Mesenteric fat pad (tissue), 1 donor: ENCODE measurements at places on chromosomes 3 and 15.

DNA sequence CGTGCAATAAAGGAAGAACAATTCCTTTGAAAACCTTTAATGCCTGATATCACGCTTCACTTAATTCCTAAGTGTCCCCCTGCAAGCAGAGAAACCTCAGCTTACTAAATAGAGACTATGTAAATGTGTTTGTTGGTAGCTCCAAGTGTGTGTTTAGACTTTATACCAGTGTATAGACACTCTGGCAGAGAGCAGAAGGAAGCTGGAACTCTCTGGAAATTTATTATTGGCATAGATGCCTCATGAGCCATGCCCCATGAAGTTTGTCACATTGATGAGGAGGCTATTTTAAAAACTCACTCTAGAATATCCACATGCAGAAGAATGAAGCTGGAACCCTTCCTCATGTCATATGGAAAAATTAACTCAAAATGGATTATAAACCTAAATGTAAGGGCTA is 99.9 kb downstream of the THRB start:
- DNase-seq: no peak

DNA sequence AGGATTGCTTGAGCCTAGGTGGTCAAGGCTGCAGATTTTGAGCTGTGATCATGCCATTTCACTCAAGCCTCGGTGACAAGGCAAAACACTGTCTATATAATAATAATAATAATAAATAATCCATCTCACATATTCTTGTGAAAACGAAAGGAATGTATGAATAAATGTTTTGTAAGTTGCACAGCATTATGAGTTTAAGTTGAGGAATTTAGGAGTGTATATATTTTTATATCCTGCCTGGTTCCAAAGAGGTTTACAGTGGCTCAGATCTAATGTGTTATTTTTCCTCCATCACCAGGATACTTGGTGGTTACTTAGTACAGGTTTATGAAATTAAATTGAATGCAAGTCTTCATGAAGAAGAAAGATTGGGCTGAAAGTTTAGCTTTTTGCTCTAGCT is 77.2 kb downstream of the ATG7 start:
- no peak for DNase-seq

GRCh38 chr15:42077689-42078088 is 16.7 kb downstream of the PLA2G4D start:
- no peak for DNase-seq

GRCh38 chr3:157961665-157962064 is 144.6 kb downstream of the SHOX2 start:
- no peak for DNase-seq

DNA sequence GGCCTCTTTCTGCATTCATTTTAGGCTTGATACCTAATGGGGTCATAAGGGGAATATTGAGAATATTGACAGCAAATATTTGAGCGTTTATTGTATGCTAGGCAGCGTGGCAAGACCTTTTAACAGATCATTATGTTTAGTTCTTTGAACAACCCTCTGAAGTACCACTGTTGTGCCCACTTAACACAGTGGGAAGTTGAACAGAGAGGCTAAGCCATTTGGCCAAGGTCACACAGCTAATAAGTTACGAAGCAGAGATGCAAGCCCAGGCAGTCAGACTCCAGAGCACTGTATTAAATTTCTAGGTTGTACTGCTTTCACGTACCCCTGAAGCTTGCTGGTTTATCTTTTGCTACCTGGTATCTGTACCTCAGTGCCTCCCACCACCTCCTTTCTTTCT is 1.1 kb downstream of the RAB7A start:
- peak; percentile 5 for DNase-seq

DNA sequence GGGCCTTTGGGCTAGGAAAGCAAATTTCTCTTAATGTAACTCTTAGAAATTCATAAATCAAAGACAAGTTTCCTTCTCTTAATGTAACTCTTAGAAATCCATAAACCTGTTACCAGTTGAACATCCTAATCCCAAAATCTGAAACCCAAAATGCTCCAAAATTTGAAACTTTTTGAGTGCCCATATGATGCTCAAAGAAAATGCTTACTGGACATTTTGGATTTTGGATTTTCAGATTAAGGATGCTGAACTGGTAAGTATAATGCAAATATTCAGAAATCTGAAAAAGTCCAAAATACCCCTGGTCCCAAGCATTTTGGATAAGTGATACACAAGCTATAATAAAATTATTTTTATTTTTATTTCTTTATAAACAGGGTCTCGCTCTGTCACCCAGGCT is 51.5 kb upstream of the ZBTB38 start:
- DNase-seq: no peak

DNA sequence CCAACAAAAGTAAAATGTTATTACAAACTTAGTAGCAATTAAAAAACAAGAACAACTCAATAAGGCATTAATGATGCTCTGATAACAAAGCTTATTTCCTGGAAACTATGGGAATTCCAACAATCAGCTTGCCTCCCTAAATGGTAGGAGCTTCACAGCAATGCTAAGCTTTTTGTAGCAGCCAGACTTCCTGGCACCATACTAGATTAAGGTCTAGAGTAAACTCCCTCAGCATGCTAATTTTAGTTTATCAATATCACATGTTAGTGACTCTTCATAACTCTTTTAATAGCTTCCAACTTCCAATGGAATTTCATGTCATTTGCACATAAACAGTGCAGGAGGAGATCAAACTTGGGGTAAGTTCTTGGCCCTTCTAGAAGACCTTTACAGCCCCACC is 782.0 kb downstream of the MCTP2 start:
- no peak for DNase-seq

GRCh38 chr15:25775317-25775912 is 87.7 kb downstream of the ATP10A start:
- peak; percentile 90 for DNase-seq
